ENCODE measurements at places on chromosomes 5 and 9.

GRCh38 chr9:71769175-71770161 lies 1.2 kb upstream of the CEMIP2 start:
- DNase-seq, result peak; percentile 83

DNA sequence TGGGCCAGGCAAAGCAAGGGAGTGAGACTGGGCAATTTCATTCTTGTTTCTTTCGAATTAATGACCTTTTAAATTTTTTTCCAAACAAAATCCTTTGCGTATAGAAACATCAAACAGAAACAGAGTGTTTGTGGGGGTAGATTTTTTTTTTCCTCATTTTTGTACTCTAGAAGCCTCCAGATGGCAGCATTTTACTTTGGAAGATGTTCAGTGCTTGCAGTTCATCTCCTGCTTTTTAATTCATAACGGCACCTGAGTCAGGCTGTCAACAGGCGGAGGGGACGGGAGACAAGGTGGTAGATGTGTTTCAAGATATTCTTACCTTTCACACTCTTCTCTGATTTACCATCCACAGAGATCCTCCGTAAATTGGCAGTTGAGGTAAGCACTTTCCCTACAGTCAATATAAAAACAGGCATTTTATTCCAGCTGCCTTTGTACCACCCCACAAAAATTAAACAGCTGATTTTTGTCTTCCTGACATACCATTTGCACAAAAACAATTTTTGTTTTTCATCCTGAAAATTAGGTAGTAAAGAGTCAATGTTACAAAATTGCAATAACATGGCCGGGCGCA lies 99.5 kb upstream of the FBXL17 start:
- DNase-seq, result no peak

DNA sequence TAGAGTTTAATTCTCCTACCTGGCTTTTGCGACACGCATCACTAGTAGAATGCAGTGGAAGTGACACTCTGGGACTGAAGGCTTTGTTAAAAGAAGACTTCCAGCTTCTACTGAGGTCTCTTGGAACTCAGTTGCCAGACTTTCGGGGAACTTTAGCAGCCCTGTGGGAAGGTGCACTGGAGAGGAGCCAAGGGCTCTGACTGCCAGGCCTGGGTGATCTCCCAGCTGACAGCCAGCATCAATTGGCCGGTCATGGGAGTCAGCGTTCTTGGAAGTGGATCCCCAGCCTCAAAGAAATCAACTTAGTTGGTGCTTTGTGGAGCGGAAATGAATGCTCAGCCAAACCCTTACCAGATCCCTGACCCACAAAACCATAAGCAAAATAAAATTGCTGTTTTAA lies 87.1 kb downstream of the OSTF1 start:
- no peak for DNase-seq

- DNase-seq, result no peak
Observed at GRCh38 chr9:121944711-121945191, 148.4 kb downstream of the TTLL11 start.

DNA sequence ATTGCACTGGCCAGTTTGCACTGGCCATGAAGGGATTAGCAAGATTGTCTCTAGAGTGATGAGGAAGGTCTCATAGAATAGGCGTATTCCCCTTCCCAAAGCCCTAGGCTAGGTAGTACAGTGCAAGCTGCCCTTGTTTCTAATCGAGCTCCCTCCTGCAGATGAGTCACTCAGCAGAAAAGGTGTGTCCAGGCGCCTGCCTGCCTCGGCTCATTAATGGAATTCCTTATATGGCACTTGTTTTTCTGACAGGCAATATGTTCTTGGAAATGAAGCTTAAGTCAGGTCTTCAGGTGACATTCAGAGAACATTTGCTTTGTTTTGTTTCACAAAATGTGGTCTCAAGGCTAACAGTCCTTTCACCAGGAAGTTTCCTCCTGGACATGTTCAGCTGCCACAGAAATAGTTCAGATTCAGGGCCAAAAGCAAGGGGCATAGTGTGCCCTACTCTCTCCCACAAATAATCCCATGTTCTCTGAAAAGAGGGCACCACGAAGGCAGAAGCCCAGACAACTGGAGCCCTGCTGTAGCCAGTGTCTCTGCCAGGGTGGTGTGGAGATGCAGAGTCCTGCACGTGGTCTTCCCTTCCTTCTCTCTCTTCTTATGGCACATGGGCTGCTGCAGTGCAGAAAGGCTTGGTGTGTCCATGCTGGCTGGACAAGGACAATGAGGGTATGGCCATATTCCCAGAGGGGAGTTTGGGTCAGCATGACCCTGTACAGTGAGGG lies 281.1 kb upstream of the MAP3K1 start:
- DNase-seq, result no peak

DNA sequence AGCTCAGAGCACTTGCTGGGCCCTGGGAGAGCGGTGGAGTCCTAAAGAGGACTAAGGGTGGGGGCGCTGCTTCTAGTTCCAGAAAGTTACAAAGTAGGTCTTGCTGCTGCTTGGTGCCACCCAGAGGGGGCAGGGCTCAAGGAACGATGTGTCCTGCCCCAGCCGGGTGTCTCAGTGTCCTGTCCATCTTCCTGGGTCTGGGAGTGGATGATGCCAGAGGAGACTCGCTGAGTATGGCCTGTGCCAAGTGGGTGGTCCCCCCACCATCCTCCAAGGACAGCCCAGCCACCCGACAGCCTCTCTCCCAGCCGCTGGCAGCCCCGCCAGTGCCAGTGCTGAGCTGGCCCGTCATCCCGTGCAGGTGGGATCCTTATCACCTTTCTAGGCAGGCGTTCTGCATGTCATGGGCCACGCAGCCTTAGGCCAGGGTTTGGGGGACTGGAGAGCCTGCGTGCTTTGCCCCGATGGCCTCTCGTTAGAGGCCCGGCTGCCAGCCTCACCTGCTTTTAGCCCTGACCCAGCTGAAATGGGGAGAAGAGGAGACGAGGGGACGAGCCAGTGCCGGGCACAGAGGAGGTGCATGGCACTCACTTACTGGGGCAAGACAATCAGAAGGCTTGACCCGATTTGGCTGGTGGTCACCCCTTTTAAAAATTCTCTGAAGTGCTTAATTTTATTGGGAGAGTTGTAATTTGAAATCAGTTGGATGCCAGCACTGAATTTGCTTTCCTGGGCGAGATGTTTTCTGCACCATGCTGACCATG lies 5.6 kb downstream of the WNK2 start:
- DNase-seq, result no peak

DNA sequence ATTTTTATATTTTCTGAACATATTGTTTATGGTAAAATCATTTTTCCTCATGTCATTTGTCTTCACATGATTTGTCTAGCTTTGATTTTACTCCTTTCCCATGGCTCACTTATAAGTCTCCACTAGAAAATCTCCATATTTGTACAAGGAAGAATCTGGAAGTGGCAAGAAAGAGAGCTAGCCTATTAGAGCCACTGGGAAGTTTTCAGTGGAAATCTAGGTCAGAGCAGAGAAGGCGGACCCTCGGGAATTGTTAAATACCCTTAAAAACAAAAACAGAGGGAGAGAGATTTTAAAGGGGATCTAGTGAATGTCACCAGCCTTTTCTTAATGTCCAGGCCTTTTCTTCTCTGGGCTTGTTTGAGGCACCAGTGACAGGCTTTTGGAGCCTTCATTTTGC lies 56.6 kb downstream of the GRAMD2B start:
- DNase-seq, result no peak

- DNase-seq, result no peak
Observed at GRCh38 chr5:135743705-135744411, 90.6 kb upstream of the SLC25A48 start.

DNA sequence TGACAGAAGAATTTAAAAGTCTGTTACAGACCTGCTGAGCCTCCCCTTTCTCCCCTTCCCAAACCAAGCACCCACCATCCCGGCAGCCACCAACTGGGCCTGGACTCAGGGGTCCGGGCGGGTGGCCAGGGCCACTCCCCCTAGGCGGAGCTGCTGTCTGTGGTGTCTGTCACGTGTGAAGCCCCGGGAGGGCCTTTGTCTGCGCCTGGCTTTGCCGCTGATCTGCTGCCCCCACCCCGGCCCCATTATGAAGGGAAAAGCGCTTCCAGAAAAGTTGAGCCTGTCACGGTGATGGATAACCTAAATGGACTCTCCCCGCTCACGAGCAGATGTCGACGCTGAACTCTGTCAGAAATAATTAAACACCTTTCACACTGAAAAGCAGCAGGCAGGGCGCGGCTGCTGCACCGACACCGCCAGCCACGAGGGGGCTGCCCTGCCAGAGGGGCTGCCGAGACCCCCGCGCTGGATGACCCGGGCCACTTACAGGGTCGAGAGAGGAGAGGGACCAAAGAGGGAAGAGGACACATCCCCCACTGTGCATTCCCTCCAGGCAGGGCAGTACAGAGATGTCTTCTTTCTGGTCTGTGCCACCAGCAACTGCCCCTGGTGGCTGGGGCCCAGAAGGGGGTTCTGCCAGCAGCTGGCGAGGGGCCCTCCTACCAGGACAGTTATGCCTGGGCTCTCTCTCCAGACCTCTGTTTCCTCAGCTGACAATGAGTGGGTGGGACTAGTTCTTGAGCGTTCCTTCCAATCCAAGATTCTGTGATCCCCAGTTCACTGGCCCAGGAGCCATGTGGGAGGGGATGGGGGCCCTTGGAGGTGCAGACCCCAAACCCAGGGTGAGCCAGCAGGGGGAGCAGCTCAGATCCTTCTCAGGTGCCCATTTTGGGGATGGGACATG lies 36.0 kb upstream of the BARHL1 start:
- no peak for DNase-seq
